ENCODE measurements at places on chromosomes 1 and 21. TPM values are rescaled to one million over a fixed set of nuclear protein-coding genes. Genes with fewer than 3 reads are reported as not detected.

DNA sequence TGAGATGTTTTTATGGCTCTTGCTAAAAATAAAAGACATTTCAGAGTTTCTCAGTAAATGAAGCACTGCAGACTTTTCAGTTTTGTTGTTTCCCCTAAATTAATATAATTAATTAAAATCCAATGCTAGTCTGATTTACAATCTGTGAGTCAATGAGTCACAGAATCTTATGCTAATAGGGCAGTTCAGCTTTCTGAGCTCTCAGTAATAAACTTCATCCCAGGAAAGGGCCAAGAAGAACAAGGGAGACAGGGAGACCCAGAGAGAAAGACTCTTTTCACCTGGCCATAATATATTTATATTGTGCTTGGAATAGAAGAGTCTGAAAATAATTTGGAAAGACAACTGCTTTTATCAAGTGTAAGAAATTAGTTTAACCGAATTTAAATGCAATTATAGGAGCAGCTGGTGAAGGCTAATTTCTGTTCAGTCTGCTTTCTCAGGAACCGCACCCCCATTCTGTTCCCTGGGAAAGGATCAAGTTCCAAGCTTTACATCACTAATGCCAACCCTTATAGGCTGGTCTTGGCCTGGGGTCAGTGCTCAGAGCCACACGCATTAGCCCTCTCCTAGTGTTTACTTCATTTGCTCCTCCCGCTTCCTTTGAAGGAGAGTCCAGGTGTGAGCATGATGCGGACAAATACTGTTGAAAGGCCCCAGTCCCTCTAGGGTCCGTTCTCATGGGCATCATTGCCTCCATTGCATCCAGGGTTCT lies 145.6 kb downstream of the ZBTB18 start:
- H3K27me3 ChIP-seq: no peaks in the 10 kb centered on the region
- H3K27ac ChIP-seq: no peak overlapping the region
- H3K4me1 ChIP-seq: no peaks in the 10 kb centered on the region
- H3K36me3 ChIP-seq: no peaks in the 10 kb centered on the region
- H3K4me3 ChIP-seq: no peak overlapping the region
- DNase-seq: no peak

DNA sequence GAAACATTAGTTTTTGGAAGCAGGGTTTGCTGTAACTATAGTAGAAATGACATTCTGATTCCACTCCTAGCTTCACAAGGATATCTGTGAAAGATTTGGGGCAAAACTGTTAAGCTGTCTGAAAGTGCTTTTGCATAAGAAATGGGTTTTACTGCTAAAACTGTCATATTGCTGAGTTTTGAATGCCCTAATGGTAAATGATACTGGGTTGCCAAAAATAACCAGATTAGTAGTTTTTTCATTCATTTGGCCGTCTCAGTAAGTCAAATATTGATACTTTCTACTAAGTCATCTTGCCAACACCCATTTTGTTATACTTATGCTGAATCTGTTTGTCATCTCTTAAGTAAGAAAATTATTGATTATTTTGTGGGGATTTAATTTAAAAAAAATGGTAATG lies 399 bp upstream of the PTPRC start:
- H3K4me3 ChIP-seq: no peak overlapping the region
- H3K36me3 ChIP-seq: no peaks in the 10 kb centered on the region
- H3K27ac ChIP-seq: no peak overlapping the region
- DNase-seq: no peak
- no peaks in the 10 kb centered on the region for H3K27me3 ChIP-seq

DNA sequence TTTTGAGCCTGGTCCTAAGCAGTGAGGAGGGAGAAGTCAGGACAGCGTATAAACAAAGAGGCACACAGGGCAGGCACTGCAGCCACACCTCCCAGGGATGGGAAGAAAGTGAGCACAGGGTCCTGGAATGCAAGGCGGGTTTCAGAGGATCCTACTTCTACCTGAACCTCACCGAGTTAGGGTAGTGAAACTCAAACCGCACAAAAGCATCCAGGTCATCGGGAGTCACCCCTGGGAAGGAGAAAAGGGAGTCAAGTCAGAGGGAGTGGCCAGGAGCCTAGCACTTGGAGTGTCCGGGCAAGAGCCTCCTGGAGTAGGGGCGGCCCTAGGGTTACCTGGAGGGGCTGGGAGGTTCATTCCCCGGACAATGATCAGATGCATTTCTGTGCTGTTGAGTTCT lies 10.6 kb downstream of the CC2D1B start:
- no peak for DNase-seq
- H3K4me1 ChIP-seq: no peaks in the 10 kb centered on the region
- H3K27ac ChIP-seq: no peak overlapping the region
- peaks cover 59% of the 10 kb centered on the region for H3K36me3 ChIP-seq
- H3K27me3 ChIP-seq: no peaks in the 10 kb centered on the region

GRCh38 chr1:30879126-30879786 lies 29.3 kb downstream of the SDC3 start:
- no peak overlapping the region for H3K27ac ChIP-seq
- peaks cover 2% of the 10 kb centered on the region for H3K36me3 ChIP-seq
- peaks cover 6% of the 10 kb centered on the region for H3K4me1 ChIP-seq
- no peak for DNase-seq
- H3K27me3 ChIP-seq: no peaks in the 10 kb centered on the region

TRPM2 gene
- total RNA-seq: not detected
